Pulmonary artery endothelial cell (primary cell): ENCODE measurements at places on chromosomes 11 and 22. TPM values are rescaled to one million over a fixed set of nuclear protein-coding genes. Genes with fewer than 3 reads are reported as not detected.

The RAG2 gene
- total RNA-seq = not detected in 2 replicates

The MAML2 gene
- 3.5 and 4.7 TPM in 2 replicates for total RNA-seq

The NTM gene
- 2.1 and 2.6 TPM in 2 replicates for total RNA-seq

The CLDN5 gene
- total RNA-seq = 360 and 491 TPM in 2 replicates

The CABP4 gene
- total RNA-seq = 0.04 and 0.33 TPM in 2 replicates

The MUC5AC gene
- not detected in 2 replicates for total RNA-seq

The C11orf97 gene
- total RNA-seq = not detected in 2 replicates

The MCHR1 gene
- total RNA-seq = not detected in 2 replicates

The EFCAB6 gene
- total RNA-seq = 0.14 and 0.26 TPM in 2 replicates

The PATE3 gene
- total RNA-seq = not detected in 2 replicates

The NAV2 gene
- 9.5 and 15.2 TPM in 2 replicates for total RNA-seq

The YPEL1 gene
- 4.5 and 5.6 TPM in 2 replicates for total RNA-seq

The RIMBP3C gene
- total RNA-seq = 0.04 TPM in 1 of 2 replicates, not detected in the other

The CFAP300 gene
- total RNA-seq = 0.13 TPM in 1 of 2 replicates, not detected in the other

The SMC1B gene
- under 0.01 and 0.04 TPM in 2 replicates for total RNA-seq

The MS4A15 gene
- total RNA-seq = not detected in 2 replicates

The CDHR5 gene
- not detected in 2 replicates for total RNA-seq

The NRXN2 gene
- total RNA-seq = not detected in 2 replicates

The CNTF gene
- 1.6 and 2.2 TPM in 2 replicates for total RNA-seq

The VPREB1 gene
- not detected in 2 replicates for total RNA-seq

The MMP8 gene
- not detected in 2 replicates for total RNA-seq

The IL18 gene
- 0.99 and 1.7 TPM in 2 replicates for total RNA-seq

The HIC2 gene
- total RNA-seq = 2.4 and 2.7 TPM in 2 replicates

The POU2F3 gene
- not detected in 2 replicates for total RNA-seq

The OR2AG2 gene
- 0.07 TPM in 2 replicates for total RNA-seq

The PAX6 gene
- 0.07 TPM in 1 of 2 replicates, not detected in the other for total RNA-seq

The SPA17 gene
- total RNA-seq = 6.3 and 6.8 TPM in 2 replicates

The BDNF gene
- total RNA-seq = 2.7 and 3.4 TPM in 2 replicates

The OR52B6 gene
- total RNA-seq = not detected in 2 replicates

The TSGA10IP gene
- not detected in 2 replicates for total RNA-seq

The CEP126 gene
- 0.81 and 1.3 TPM in 2 replicates for total RNA-seq

The ABTB2 gene
- total RNA-seq = 0.07 and 0.25 TPM in 2 replicates

The NAT10 gene
- 23.2 and 27.5 TPM in 2 replicates for total RNA-seq

The ROBO4 gene
- 186 and 220 TPM in 2 replicates for total RNA-seq

The PANX3 gene
- not detected in 2 replicates for total RNA-seq

The MMP27 gene
- not detected in 2 replicates for total RNA-seq

The TRIOBP gene
- 105 and 115 TPM in 2 replicates for total RNA-seq

The LZTR1 gene
- total RNA-seq = 51.1 and 69.5 TPM in 2 replicates

The TNKS1BP1 gene
- total RNA-seq = 66.1 and 107 TPM in 2 replicates

The MMP1 gene
- total RNA-seq = 450 and 1,378 TPM in 2 replicates

The APOBEC3H gene
- total RNA-seq = 0.26 TPM in 1 of 2 replicates, not detected in the other

The SPDYC gene
- total RNA-seq = not detected in 2 replicates

The MRGPRX3 gene
- not detected in 2 replicates for total RNA-seq

The SLCO2B1 gene
- total RNA-seq = 0.13 and 0.25 TPM in 2 replicates

The PARVA gene
- total RNA-seq = 23.5 and 31.8 TPM in 2 replicates

The TMEM151A gene
- not detected in 2 replicates for total RNA-seq

The OOSP4A gene
- total RNA-seq = not detected in 2 replicates

The TMPRSS13 gene
- total RNA-seq = not detected in 2 replicates

The SCARF2 gene
- total RNA-seq = 9.1 and 15.8 TPM in 2 replicates
